ENCODE measurements at places on chromosomes 12 and 14.
A peak's percentile ranks its signal among the peaks of the same experiment; 100 is the strongest.

DNA sequence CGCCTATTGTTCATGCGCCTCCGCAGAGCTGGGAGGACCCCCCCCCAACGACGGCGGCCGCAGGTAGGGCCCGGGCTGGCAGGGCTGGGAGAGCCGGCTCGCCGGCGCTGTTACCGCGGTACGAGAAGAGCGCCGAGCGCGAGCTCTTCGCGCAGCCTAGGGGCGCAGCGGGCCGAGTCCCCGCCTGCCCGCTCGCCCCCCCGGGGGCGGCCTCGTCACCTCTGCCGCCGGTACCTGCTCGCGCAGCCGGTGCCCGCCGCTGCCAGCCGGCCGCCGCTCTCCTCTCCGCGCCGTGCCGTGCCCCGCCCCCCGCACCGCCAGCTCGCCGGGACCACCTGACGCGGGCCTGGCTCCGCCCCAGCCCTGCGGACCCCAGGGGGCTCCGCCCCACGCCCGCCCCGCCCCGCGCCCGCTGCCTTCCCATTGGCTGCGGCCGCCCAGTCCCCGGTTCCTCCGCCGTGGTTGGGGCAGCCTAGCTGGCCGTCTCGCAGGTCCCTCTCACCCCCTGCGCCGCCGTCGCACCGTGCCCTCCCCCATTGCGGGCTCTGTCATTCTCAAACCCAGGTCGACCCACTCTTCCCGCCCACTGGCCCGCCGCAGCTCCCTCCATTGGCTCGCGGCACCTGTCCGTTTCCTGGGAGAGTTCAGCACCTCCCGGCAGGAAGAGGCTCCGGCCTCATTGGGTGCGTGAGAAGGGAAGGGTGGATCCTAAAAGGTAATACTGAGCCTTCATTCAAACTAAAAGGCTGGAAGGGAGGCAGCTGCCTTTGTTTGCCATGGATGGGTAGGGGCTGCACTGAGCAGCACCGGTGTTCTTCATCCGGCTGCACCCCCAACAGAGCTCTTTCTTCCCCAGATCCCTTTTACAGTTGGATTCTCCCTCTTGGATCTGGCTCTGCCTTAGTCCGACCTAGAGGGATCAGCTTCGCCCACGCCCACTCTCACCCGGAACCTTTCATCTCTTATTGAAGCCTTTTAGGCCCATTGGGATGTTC lies at the start of gene MAP3K9:
Gene MAP3K9 (minus strand): TSS at position 289 of the 995 bp plus-strand sequence. CDS start 342 bp downstream, outside the sequence.
- peak; percentile 69 for DNase-seq

GRCh38 chr12:63978519-63978918 lies 134.0 kb downstream of the SRGAP1 start:
- DNase-seq: no peak

GRCh38 chr14:87343652-87344051 lies 649.3 kb downstream of the GALC start:
- DNase-seq: no peak

- no peak for DNase-seq
Measured at GRCh38 chr12:68370006-68370590, 37.9 kb upstream of the MDM1 start.

GRCh38 chr14:94385553-94386057 lies 2.8 kb downstream of the SERPINA1 start:
- DNase-seq: no peak
